Mesothelial cell of epicardium (in vitro differentiated cells): ENCODE measurements at places on chromosomes 6 and 20.
A peak's percentile ranks its signal among the peaks of the same experiment; 100 is the strongest.

GRCh38 chr6:130482645-130483390, 117.0 kb downstream of the TMEM200A start:
- DNase-seq = no peak

- DNase-seq = no peak
These were observed 113.9 kb upstream of the SLC35B3 start for GRCh38 chr6:8549074-8549790.

DNA sequence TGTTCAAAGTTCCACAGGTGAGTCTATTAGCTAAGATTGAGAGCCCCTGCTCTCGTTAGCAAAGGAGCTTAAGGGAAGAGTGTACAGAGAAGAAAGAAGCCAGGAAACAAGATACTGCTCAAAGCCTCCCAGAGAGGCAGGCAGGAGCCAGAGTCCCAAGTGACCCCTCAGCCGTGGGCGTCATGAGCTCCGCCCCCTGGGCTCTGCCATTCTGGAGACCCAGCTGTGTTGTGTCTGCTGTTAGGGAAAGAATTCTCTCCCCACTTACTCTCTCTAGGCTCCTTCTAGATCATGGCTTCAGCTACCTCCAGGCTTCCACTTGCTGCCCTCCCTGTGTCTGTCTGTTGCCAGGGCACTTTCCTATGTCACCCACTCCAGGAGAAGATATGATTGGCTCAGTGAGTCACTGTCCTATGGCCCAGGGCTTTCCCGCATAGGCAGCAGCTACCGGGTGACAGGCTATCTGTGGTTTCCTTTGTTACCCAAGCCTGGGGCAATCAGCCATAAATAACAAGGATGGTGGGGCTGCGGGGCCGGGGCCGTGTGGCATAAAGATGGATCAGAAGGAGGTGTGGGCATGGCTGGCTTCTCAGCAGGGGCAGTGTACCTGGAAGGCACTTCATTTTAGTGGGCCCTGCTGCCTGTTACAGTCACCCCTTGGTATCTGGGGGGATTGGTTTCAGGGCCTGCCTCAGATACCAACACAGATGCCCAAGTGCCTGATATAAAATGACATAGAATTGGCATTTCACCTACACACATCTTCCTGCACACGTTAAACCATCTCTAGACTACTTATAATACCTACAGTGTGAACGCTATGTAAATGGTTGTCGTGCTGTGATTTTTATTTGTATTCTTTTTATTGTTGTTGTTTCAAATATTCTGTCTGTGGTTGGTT, 118.9 kb downstream of the ARMC2 start:
- DNase-seq = no peak

DNA sequence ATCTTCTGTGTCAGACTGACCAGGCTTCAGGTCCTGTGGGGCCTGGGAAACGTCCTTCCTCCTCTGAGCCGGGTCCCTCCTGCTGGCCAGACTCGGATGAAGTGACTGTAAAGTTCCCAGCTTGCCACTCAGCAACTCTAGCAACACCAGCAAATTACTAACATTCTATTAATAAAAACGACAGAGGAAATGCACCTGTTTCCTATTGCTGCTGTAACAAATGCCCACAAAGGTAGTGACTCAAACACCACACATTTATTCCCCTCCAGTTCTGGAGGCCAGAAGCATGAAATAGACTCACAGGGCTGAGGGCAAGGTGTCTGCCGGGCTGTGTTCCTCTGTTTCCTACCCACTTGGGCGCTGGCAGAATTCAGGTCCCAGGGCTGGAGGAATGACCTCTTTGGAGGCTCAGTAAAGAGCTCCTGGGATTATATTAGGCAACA, 48.8 kb downstream of the CTCFL start:
- DNase-seq = no peak

GRCh38 chr6:14857501-14857900, 388.4 kb upstream of the JARID2 start:
- no peak for DNase-seq

- DNase-seq = peak; percentile 87
These were observed 394 bp downstream of the AKAP12 start for GRCh38 chr6:151240036-151240685.

DNA sequence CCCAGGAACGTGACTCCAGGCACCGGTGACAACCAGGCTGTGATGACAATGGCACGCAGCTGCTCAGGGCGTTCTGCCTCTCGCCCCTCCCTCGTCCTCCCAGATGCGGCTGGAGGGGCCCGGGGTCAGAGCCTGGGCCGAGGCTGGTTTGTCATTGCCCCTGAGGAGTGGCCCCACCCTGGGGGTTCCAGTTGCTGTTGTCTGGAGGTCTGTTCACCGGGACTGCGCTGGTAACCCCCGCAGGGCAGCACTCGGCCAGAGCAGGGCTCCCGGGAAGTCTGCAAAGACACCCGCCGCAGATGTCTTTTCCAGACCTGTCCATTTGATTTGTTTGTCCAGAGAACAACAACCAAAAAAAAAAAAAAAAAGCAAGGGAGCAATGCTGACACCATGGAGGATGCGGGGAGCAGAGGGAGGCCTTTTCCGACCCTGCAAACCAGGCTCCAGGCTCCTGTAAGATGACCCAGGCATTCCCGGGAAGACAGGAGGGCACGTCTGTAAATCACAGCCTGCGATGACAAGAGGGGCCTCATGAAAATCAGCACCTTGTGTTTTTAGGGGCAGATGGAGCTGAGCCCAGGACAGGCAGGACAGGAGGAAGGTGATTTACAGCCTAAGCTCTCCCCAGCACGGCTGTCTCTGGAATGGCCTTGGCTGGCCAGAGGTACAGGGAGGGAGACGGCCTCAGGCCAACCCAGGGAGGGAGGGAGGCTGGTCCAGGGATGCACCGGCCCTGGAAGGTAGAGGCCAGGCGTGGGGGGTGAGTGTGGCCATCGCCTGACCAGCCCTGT, 189.3 kb downstream of the ERMARD start:
- DNase-seq = no peak

GRCh38 chr6:28824793-28825731, 98.7 kb downstream of the TRIM27 start:
- DNase-seq = no peak

DNA sequence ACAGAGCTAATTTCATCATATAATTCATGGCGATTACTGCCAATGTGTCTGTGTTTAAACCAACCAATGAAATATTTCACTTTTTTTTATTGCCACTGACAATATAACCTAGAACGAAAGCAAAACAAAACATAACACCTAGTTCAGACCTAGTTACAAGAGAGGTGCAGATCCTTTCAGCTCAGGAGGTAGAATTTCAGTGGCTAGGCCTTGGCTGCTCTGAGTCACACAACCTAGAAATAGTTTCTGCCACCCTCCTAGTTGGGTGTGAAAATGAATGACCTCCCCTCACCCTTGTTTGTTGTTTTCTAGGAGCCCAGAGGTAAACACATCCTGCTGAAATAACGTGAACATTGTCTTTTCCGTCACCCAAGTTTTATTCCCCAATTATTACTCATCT, 356.3 kb downstream of the HTR1B start:
- no peak for DNase-seq

DNA sequence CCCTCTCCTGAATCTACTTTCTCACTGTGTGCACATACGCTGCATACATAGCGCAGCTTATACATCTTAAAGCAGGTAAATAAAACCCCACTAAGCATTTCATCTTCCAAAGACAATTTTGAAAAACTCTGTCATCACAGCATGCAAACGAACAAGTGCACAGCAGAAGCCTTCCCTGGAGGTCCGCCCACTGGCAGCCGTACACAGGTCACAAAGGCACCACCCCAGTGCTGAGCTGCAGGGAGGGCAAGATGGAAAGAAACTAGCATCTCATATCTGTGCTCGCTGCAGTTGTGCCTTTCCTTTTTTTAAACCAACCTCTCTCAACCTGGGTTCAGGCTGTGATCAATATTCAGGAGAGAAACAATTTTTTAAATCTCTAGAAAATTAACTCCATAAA, 73.3 kb downstream of the HUS1B start:
- no peak for DNase-seq

- DNase-seq = no peak
These were observed 1.2 kb downstream of the PM20D2 start for GRCh38 chr6:89146718-89147700.

DNA sequence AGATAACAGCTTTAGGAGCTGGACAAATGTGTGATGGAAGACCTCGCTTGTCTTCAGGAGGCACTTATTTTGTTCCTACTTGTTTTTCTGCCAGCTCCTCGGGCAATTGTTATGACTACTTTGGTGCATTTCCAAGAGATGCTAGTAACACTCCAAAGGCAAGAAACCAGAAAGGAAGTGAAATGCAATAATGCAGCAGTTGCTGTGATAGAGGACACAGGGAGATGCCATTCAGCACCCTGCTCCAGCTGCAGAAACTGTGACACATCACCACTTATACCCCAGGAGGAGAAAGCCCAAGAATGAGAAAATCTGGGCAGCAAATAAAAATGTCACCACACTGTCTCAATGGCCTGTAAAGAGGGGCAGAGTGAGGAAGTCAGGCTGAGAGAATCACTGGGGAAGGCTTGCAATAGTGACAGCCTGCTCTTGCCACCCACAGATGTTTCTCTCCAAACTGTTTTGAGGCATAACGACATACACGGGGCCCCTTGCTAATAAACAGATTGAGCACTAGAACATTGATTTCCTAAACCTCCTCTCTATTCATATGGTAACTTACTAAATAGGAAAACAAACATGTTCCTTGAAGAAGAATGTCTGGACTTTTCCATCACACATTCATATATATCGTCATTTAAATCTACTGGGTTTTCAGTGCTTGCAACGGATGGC, 231.0 kb upstream of the PRND start:
- DNase-seq = no peak

DNA sequence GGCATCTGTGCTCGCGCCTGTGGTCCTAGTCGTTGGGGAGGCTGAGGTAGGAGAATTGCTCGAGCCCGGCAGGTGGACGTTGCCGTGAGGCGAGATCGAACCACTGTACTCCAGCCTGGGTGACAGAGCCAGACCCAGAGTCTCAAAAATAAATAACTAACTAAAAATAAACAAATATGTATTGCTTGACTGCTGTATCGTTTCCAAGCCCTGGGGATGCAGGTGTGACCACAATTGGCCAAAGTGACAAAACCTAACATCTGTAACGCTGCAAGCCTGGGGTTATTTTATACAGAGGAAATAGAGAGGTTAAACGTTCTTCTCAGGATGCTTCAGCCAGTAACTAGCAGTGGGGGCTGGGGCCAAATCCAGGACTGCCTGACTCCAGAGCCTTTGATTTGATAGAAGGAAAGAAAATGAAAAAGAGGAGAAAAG, 1.9 kb upstream of the SRSF3 start:
- no peak for DNase-seq

- DNase-seq = peak; percentile 19
These were observed 18.4 kb downstream of the CASS4 start for GRCh38 chr20:56430461-56430860.
